ENCODE measurements at places on chromosomes 5 and 9.
A peak's percentile ranks its signal among the peaks of the same experiment; 100 is the strongest.

DNA sequence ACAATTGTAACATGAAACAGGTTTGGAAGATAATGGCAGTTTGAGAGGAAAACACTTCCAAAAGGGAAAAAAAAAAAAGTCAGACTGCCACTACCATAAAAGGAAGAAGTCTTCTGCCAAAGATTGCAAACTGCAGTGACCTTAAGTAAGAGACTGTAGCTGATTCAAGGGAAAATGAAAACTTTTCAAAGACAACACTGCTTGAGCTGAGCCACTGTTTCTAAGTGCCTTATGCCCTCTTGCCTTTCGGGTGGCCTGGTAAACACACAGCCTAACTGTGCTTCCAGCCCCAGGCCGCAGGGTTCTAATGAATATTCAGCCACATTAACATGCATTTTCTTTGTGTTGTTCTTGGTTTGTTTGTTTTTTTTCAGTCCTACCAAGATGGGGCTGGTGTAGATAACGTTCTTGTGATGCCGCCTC is 354.6 kb downstream of the BNC2 start:
- H3K4me1 ChIP-seq: peaks cover 16% of the 10 kb centered on the region
- peak overlapping the region; percentile 68 for H3K27ac ChIP-seq
- H3K27me3 ChIP-seq: no peaks in the 10 kb centered on the region
- peak; percentile 93 for DNase-seq
- no peaks in the 10 kb centered on the region for H3K36me3 ChIP-seq
- H3K4me3 ChIP-seq: no peak overlapping the region

DNA sequence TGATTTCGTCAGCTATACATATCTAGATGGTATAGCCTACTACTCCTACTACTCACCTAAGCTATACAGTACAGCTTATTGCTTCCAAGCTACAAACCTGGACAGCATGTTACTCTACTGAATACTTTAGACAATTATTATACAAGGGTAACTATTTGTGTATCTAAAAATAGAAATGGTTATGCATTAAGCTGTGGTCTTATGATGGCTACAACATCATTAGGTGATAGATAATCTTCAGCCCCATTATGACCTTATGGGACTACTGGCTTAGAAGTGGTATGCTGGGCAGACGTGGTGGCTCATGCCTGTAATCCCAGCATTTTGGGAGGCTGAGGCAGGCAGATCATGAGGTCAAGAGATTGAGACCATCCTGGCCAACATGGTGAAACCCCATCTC is 40.2 kb downstream of the CERT1 start:
- H3K27ac ChIP-seq: no peak overlapping the region
- no peak overlapping the region for H3K4me3 ChIP-seq
- no peak for DNase-seq
- no peaks in the 10 kb centered on the region for H3K36me3 ChIP-seq
- peaks cover 14% of the 10 kb centered on the region for H3K4me1 ChIP-seq

GRCh38 chr5:10522224-10522611 is 41.7 kb upstream of the ANKRD33B start:
- H3K27ac ChIP-seq: no peak overlapping the region
- H3K4me3 ChIP-seq: no peak overlapping the region
- H3K36me3 ChIP-seq: no peaks in the 10 kb centered on the region
- H3K4me1 ChIP-seq: no peaks in the 10 kb centered on the region
- DNase-seq: no peak
- no peaks in the 10 kb centered on the region for H3K27me3 ChIP-seq

GRCh38 chr9:71886015-71886414 is 25.0 kb downstream of the ABHD17B start:
- no peak overlapping the region for H3K4me3 ChIP-seq
- DNase-seq: no peak
- no peaks in the 10 kb centered on the region for H3K27me3 ChIP-seq
- no peak overlapping the region for H3K27ac ChIP-seq

DNA sequence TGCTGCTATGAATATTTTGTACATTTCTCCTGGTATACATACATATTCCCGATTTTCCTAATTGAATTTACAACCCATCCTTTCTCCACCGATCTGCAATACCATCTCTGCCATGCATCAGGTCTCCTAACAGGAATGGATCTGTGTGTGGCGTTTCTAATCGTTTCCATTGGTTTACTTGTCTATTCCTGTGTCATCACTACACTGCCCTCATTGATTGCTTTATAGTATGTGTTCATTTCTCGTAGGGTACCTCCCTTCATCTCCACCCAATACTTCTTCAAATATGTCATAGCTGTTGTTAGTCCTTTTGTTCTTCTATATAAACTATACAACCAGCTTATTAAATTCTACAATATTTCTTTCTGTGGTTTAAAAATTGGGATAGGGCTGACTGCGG is 7.1 kb upstream of the OR2S2 start:
- no peak overlapping the region for H3K4me3 ChIP-seq
- DNase-seq: no peak
- H3K36me3 ChIP-seq: no peaks in the 10 kb centered on the region
- no peaks in the 10 kb centered on the region for H3K4me1 ChIP-seq
- no peak overlapping the region for H3K27ac ChIP-seq

DNA sequence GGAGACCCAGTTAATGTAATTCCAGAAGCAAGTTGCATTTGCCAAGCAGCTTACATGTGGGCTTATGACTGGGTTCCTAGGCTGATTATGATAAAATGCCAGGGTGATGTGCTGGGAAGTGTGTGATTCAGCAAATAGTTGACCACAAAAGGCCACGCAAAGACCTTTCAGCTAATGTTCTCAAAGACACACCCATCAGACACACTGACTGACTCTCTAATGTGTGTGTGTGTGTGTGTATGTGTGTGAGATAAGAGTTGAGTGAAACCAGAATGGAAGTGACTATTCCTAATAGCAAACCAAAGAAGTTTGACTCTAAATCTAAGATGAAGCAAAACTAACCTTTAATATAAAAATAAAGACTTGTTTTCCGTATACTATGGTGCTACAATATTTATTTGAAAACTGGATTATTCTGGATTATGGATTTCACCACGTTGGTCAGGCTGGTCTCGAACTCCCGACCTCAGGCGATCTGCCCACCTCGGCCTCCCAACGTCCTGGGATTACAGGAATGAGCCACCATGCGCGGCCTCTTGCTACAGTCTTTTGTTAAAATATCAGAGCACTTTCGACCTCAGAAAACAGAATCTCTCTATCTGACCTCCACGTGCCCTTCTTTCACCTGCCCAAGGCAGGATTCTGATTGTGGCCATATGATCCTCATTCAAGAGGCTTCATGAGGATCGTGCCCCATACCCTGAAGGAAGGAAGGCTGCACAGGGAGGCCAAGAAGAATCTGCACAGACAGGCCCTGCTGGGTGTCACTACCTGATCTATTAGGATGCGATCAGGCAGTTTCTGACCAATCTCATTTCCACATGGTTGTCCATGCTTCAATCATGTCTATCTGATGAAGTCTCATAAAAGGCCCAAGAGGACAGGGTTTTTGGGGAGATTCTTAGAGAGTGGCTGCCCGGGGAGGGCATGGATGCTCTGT is 75.6 kb downstream of the USP20 start:
- no peak overlapping the region for H3K27ac ChIP-seq
- no peak overlapping the region for H3K4me3 ChIP-seq
- H3K27me3 ChIP-seq: no peaks in the 10 kb centered on the region
- no peak for DNase-seq

- H3K4me3 ChIP-seq: no peak overlapping the region
- H3K27me3 ChIP-seq: no peaks in the 10 kb centered on the region
Observed at GRCh38 chr5:223791-224190, 5.7 kb downstream of the SDHA start.

DNA sequence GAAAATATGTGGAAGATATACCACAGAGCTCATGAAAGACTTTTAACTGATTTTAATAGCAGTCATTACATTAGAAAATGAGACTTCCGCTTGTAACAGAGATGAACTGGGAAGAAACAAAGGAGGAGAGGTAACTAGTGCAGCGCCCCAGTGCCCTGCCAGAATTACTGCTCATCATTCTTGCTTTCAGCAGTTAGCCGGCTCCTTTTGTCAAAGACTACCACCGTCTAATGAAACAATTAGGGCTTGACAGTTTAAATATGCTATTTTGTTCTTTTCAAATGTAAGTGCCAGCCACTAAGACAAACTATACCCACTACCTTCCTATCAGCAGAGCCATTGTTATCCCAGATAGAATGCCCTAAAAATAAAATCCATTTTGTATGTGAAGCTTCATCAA is 328.4 kb downstream of the EFNA5 start:
- DNase-seq: no peak
- H3K4me1 ChIP-seq: no peaks in the 10 kb centered on the region
- no peaks in the 10 kb centered on the region for H3K36me3 ChIP-seq
- H3K4me3 ChIP-seq: no peak overlapping the region
- H3K27me3 ChIP-seq: no peaks in the 10 kb centered on the region
- no peak overlapping the region for H3K27ac ChIP-seq

DNA sequence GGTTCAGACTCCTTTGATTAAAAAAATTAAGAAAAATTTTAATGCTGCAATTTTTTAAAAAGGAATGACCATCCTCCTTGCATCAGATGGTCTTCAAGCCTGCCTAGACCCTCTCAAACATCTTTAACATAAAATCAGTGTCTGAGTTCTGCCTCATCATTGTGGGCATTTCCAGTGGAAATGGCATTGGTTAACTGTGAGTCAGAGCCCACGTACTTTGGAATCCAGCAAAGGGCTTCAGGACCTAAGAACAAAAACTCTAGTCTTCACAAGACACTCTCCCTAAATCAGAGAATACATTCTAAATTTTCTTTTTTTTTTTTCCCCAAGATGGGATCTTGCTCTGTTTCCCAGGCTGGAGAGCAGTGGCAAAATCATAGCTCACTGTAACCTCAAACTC is 9.4 kb upstream of the C5orf15 start:
- H3K4me1 ChIP-seq: no peaks in the 10 kb centered on the region
- peaks cover 12% of the 10 kb centered on the region for H3K36me3 ChIP-seq
- H3K4me3 ChIP-seq: no peak overlapping the region
- no peaks in the 10 kb centered on the region for H3K27me3 ChIP-seq
- no peak overlapping the region for H3K27ac ChIP-seq
- no peak for DNase-seq

DNA sequence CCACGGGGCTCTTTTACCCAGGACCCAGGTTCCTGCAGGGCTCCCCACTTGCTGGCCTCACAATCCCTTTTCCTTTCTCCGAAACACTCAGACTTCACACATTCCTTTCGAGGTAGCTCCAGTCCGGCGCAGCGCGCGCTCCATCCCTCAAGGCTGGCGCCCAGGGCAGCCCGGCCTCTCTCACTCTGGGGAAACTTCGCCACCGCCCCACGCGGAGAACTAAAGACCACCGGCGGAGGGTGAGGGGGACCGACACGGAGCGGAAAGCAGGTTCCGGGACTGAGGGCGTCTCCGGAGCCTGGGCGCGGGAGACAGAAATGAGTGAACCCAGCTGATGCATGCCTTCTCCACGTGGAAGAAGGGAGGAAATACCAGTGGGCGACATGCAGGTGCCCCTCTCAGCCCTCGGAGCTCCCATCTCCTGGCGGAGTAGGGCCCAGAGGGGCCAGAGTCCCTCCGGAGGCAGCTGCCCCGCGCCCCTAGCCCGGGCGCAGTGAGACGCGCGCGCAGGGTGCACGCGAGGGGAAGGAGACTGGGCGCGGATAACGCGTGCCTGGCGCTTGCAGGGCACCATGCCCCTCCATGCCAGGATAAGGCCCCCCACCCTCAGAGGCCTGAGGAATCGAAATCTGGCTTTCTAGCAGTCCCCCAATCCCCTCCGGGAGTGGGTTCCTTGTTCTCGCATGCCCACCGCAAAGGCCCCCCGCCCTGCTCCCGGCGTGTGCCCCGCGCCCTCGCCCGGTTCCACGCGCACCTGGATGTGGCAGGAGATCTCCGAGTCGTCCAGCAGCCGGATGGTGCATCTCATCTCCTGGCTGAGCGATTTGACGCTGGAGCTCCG is 650 bp downstream of the FRMD3 start:
- DNase-seq: peak; percentile 29
- peaks cover 4% of the 10 kb centered on the region for H3K27me3 ChIP-seq
- H3K4me3 ChIP-seq: peak overlapping the region; percentile 12
- no peaks in the 10 kb centered on the region for H3K4me1 ChIP-seq
- no peaks in the 10 kb centered on the region for H3K36me3 ChIP-seq
- H3K27ac ChIP-seq: no peak overlapping the region

GRCh38 chr9:135825435-135826187 is 81.7 kb downstream of the CAMSAP1 start:
- H3K36me3 ChIP-seq: peaks cover 10% of the 10 kb centered on the region
- no peak overlapping the region for H3K4me3 ChIP-seq
- DNase-seq: no peak
- H3K27ac ChIP-seq: no peak overlapping the region
- no peaks in the 10 kb centered on the region for H3K27me3 ChIP-seq

DNA sequence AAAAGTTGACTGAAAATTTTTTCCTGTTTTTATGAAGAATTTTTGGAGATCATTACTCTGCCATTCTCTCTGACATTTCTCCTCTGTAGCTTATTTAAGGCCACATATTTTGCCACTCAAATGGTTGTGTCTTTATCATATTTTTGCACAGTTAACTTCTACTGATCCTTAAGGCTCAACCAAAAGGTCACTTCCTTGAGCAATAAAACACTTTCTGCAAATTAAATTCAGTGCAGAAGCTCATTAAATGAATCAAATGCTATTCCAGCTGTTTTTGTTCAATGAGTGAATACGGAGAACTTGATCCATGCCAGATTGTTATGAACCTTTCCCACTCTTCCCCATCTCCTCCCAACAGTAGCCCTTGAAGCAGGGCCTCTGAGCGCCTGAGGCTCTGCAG is 93.8 kb upstream of the EPB41L4A start:
- no peaks in the 10 kb centered on the region for H3K4me1 ChIP-seq
- H3K27me3 ChIP-seq: no peaks in the 10 kb centered on the region
- no peak for DNase-seq
- H3K27ac ChIP-seq: no peak overlapping the region
- no peak overlapping the region for H3K4me3 ChIP-seq
- H3K36me3 ChIP-seq: no peaks in the 10 kb centered on the region
